ENCODE measurements at places on chromosomes 5 and 9.

DNA sequence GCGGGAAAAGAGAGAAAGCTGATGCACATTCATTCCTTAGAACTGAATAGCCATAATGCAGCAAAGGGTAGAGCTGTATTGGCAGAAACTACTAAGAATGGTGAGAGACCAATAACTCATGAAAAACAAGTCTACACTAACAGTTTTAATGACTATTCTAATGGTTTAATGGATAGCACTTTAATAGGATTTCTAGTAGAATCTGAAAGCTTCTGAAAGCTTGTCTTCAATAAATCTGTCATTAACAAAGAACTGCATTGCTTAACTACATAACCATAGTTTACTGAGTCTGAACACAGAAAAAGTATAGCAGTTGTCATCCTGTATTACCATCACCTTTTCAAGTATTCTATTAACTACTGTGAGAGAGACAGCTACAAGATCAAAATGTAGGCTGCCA, 617.8 kb upstream of the DMAC1 start:
- DNase-seq, result no peak

- no peak for DNase-seq
Observed at GRCh38 chr9:36074870-36075532, 38.3 kb downstream of the RECK start.

- no peak for DNase-seq
Observed at GRCh38 chr9:132583584-132584304, 1.3 kb downstream of the BARHL1 start.

- DNase-seq, result peak; percentile 3
Observed at GRCh38 chr9:106976772-106977171, 113.8 kb downstream of the ZNF462 start.

- no peak for DNase-seq
Observed at GRCh38 chr9:70910598-70910997, 210.8 kb downstream of the TRPM3 start.

- no peak for DNase-seq
Observed at GRCh38 chr5:13188371-13188770, 756.1 kb downstream of the DNAH5 start.

- DNase-seq, result no peak
Observed at GRCh38 chr5:171968531-171968930, 37.9 kb downstream of the FBXW11 start.

DNA sequence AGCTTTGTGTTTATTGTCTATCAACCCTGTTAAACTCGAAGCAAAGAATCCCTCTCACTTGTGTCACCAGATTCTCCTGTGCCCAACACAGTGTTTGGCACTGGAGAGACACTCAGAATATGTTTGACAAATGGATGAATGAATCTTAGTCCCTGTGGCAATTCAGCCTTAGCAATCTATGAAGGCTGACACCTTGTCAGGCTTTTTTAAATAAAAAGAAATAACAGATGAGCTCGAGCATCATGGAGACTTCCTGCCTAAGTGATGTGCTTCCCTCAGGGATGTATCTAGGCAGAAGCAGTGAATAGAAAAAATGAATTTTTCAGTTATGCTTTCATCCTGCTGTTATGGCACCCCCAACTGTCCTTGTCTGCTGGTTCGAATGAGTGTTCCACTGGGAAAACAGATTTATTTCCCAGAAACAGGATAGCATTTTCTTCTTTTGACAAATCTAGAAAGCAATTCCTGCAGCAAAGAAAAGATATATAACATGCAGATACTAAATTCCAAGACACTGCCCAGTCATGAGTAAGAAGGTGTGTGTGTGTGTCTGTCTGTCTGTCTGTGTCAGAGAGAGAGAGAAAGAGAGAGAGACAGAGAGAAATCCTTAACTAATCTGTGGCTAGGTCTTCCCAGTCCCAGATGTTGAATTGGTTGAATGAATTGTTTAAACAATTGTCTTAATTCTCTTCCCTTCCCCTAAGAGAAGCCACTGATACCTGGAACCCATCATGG, 16.7 kb downstream of the MAMDC2 start:
- no peak for DNase-seq

DNA sequence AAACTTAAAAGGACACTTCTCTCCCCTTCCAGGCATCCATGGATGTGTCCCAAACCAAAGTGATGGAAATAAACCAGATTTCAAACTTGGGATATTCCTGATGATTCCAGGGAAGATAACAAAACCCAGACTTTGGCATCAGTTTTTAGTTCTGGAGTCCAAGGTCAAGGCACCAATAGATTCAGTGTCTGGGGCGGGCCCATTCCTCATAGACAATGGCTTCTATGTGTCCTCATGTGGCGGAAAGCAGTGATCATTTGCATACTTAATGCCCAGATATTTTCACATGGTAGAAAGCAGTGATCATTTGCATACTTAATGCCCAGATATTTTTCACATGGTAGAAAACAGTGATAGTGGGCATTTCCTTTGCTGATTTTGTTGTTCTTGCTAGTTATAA, 151.4 kb upstream of the DAP start:
- no peak for DNase-seq

DNA sequence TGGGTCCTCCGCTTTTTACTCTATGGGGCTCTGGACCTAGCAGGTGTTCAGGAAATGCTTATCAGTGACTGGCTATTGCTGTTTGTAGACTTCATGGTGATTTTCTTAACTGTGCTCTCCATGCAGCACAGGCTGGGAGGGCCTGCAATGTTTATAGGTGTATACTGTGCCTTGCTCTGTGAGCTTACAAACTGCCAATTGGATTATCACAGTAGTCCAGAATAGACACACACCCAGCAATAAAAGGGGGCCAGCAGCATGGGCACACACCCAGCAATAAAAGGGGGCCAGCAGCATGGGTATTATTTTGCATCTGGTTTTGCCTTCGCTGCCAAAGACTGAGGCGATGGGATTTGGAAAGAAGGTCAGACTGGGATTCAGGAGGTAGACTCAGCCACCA, 100.0 kb downstream of the CRB2 start:
- DNase-seq, result no peak

DNA sequence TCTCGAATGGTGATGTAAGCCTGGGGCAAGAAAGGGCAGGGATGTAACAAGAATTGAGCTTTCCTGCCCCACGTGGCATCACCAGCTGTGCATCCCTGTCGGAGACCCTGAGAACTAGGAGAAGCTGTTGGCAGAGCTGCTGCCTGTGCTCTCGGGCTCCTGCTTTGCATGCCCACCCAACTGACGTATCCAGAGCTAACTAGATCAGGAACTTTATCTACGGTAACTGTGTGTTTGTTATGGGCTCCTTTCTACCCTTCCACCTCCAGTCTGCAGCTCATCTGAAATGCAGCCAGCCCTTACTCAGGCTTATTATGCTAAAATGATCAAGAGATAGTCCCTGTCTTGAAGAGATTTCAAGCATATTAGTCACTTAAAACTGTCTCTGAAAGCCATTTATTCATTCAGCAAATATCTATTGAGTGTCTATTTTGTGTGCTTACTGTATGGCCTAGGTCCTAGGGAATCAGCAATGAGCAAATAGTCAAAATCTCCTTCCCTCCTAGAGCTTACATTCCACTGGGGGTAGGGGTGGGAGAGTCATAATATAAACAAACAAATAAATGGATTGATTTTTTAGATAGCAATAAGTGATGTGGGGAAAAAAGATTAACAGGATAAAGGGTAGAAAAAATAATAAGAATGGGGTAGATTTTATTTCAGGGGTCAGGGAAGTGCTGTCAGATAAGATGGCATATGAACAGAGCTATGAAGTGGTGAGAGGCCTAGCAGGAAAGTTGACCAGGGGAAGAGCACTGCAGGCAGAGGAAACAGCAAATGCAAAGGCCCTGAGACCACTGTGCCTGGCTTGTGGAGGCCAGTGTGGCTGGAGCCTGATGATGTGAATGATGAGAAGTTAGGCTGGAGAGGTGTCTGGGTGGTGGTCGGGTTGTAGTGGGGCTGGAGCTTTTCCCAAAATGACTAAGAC, 118.2 kb downstream of the GALNT10 start:
- no peak for DNase-seq

- DNase-seq, result peak; percentile 14
Observed at GRCh38 chr9:82332018-82332773, 343.6 kb downstream of the SPATA31D1 start.
